ENCODE measurements at places on chromosomes 6 and 20.

DNA sequence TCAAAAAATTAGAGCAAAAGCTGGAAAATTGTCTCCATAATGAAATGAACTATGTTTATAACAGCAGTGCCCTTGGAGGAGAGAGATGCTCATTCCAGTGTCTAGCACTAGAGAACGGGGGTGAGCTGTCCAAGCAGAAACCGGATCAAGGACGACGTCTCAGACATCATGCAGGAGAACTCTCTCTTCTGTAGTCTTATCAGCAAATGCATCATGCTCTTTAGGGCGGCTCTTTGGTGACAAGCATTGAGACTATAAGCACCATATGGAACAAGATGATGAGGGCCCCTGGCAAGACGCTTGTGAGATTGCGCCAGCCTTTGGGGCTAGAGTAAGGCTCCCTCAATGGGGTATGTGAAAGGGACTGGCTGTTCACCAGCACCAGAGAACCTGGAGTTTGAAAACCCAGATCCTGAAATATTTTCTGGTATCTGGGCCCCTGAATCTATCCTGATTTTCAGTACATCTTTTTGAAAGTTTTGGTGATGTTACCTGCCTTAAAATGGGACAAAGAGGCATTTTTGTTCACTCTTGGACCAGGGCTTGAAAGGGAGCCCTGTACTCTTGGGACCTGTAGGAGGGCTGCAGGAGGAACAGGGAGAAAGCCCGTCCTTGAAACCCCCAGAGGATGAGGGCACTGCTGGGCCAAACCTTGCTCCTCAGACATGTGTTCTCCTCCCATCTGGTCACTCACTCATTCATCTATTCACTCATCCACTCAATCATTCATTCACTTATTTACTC, 127.6 kb downstream of the TTLL2 start:
- DNase-seq: no peak

- DNase-seq: no peak
Measured at GRCh38 chr6:38959138-38959537, 89.4 kb upstream of the GLP1R start.

DNA sequence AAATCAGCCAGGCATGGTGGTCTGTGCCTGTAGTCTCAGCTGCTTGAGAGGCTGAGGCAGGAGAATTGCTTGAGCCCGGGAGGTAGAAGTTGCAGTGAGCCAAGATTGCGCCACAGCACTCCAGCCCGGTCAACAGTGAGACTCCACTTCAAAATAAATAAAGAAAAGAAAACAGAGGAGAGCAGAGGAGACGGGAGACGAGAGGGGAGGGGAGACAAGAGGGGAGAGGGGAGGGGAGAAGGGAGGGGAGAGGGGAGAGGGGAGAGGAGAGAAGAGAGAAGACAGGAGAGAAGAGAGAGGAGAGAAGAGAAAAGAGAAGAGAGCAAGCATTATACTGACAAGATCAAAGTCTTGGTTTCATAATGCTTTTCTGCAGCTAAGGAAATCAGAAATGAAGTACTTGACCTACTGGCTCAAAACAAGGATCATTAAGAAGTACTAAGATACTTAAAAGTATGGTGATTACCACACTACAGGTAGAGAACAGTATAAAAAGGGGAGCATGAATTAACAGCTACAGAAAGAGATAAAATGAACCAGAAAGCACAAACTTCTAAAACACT, 30.5 kb downstream of the FAM8A1 start:
- DNase-seq: no peak

DNA sequence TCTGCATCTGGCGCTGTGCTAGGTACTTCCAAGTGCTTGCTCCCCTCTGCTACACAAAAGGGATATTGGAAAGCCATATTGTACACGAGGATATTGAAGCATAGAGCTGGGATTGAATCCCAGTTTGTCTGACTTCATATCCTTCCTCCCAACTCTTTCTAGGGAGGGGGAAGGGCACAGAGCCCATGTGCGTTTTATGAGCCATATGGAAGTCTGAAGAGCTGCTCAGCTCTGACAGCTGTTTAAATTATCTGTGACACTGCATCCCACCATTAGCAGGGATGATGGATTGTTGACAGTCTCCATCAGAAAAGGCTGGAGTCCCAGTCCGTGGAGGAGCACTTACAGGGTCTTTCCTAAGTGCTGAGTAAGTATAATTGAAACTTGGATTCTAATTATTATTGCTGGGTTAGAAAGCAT, 18.4 kb downstream of the TIAM2 start:
- no peak for DNase-seq

DNA sequence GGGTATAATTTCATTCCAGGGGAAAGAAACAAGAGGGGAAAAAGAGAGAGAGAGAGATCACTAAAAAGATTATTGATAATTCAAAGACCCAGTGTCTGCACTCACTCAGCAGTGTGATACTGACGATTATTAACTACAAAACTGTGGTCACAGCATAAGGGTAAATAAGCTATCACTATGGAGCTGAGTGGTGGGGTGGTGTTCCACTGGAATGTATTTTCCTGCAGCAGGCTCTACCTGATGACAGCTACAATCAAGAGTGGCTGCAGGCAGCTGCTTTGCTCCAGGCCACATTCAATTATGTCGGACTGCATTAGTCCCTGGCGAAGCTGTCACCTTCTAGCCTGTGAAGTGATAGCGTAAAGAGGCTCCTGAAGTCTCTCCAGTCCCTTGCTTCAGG, 122.2 kb upstream of the TFAP2D start:
- DNase-seq: no peak

DNA sequence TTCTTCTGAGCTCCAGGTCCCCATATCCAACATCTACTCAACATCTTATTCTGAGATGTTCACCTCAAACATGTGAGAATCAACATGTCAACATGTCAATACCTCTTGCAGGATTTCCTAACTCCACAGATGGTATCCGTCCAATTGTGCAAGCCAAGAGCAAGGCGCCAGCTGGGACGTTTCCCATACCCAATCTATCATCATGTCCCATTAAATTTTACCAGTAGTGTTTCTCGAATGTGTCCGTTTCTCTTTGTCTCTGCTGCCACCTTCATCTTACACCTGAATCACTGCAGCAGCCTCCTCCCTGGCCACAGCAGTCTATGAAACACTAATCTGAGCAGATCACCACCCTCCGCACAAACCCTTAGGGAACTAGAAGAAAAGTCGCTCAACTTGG, 78.0 kb upstream of the RPS6KA2 start:
- DNase-seq: no peak

- no peak for DNase-seq
Measured at GRCh38 chr6:163311830-163312229, 102.7 kb upstream of the QKI start.

DNA sequence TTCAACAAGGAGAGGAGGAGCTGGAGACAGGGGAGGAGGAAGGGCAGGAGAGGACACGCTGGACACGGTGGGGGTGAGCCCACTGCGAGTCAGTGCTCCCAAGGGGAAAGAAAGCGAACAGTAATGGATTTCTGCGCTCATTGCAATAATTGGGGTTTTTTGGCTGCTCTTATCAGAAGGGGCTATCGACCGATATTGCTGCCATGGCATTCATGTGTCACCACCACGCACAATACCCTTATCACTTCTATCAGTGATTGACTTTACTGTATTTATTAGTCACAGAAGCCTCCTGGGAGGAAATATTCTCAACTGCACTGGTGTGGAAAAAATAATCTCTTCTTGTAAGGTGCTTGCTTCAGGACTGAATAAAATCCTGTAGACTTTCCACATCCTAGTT, 55.8 kb downstream of the CEP43 start:
- DNase-seq: no peak

DNA sequence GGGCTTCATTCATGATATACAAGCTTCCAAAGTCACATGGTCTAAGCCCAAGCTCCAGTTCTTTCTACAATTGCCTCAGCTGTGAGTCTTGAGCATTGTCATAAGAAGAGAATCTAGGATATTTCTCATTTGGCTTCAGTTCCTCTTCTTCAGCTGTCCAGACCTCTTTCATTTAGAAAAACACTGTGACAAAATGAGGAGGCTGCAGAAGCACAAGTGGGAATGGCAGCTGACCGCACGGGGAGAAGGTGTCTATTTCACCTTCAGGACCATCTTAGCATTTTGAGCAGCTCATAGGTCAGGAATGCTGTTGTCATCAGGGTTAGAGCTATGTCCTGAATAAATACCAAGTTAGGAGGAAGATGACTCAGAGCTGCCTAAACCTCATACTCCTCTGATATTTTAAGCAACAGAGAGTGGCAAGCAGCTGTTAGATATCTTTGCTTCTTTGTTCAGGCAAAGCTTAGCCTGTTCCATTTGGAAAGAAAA, 390.1 kb upstream of the CITED2 start:
- no peak for DNase-seq

DNA sequence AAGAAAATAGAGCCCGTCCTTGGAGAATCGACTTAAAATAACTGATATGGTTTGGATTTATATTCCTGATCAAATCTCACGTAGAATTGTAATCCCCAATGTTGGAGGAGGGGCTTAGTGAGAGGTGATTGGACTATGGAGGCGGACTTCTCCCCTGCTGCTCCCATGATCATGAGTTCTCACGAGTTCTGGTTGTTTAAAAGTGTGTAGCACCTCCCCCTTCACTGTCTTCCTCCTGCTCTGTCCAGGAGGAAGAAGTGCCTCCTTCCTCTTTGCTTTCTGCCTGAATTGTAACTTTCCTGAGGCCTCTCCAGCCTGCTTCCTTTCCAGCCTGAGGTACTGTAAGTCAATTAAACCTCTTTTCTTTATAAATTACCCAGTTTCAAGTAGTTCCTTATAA, 529.2 kb downstream of the HAO1 start:
- no peak for DNase-seq

GRCh38 chr6:163793011-163793983, 378.8 kb downstream of the QKI start:
- no peak for DNase-seq

DNA sequence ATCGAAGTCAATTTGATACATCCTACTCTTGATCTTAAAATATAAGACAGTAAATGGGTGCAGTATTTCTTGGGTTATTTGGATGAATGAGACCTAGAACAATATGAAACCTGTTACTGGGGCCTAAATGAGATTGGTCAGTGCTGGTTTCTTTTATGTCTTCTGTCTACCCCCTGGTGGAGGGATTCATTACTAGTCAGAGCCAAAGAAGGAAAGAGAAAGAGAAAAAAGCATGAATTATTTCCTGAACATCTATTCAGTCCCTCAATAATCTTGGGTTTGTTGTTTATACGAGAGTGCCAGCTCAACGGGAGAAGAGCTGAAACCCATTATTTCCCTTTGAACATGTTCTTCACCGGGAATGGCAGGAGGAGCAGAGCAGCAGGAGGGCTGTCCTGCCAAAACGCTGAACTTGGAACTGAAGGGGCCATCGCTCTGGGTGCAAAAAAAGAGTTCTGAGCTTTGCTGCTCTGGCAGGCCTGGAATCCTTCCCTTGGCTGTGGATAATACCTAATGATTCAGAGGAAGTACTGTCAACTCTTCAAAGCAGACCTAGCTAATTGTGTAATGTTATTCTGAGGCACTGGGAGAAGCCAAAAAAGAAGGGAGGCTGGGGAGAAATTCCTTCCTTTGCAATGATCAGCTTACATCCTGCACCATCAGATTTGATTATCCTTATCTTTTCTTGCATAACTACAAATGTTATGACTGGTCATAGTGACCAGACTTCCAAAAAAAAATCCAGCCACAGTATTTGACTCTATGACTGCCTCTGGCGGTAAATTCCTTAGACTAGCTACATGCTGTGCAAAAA, 72.0 kb downstream of the BLOC1S5 start:
- no peak for DNase-seq

DNA sequence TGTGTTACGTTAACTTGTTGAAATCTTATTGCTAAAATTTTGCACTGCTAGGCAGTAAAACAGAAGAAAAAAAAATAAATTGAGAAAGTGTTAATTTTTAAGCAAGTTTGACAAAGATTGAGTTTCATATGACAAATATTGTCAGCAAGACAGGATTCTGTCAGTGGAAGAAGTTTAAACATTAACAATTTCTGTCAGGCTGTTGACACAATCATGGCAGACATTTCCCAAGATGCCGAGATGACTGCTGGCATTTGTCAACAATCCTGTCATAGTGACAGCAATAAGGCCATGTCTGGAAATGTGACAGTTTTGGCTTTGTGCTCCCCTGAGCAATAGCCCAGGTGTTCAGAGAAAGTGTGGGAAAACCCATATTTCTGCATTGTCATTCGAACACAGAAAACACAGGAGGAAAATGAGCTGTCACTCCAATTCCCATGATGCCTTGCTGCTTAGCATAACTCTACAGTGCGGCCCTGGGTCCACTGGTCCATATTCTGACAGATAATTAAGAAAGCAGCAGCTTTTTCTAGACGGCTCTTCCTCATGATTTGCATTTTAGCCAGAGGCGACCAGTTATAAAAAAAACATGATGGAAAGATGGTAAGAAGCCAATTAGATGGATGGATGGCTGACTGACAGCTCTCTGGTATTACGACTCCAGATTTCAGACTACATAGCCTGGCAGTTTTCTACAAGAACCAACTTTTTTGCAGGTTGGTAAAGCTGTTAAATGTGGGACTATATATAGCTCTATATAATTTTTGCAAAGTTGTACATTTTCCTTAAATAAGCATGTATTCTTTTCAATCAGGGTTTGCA, 43.6 kb upstream of the DEFB112 start:
- DNase-seq: no peak

DNA sequence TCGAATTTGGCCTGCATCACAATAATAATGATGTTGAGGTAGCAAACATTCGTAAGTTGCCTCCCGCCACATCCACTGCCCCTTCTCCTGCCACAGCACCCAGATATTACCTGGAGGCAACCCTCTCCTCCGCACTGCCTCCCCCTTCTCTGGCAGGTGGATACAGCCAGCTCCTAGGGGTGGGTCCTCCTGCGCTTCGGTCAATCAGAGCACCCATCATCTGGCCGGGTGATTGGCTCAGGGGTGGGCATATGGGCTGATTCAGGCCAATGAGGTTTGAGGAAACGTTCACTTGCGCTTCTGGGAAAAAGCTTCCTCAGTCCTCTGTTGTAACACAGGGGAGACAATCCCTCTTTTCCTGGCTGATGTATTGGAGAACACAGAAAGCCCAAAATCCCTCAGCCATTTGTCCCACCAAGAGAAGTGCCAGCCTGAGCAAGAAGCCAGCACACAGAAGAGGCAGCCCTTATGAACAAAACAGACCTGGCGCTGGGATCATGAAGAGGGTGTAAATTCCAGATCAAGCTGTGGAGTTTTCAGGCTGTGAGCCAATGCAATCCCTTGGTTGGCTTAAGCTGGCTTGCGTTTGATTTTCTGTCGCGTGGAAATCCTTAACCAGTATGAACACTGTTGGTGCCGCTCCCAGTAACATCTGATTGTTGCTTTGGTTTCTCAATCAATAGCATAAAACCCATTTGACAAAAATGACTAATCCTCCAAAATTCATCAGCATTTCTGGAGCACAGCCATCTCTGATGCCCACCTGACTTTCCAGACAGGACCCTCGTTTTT, 82.2 kb downstream of the PRDM1 start:
- DNase-seq: no peak

DNA sequence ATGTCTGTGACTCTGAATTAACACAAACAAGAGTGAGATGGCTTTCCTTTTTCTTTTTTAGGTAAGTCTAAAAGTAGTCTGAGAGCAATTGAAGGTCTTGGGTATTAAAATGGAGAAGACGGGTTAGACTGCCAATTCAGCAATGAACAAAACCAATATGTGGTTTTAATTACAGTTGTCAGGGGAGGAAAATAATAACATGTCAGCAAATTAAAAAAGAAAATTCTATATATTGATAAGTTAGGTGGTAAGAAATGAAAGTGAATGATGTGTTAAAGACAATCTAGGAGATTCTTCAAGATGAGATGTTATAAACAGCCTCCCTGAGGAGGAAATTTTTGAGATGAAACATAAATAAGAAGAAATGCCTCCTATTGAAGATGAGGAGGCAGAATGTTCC, 150.6 kb upstream of the HSF2 start:
- no peak for DNase-seq
